Mucosa of descending colon (tissue), 3 donors: ENCODE measurements at places on chromosomes 3 and 15. TPM values are rescaled to one million over a fixed set of nuclear protein-coding genes. Genes with fewer than 3 reads are reported as not detected.

SKOR1 gene
- 0.34 TPM for total RNA-seq

RAB6B gene
- 4.1 TPM for total RNA-seq

CELF6 gene
- 3.0 TPM for total RNA-seq

PLCB2 gene
- total RNA-seq, result 9.9 TPM

GRCh38 chr3:156676768-156677479 lies 2.5 kb downstream of the TIPARP start:
- DNase-seq, result no peak

- DNase-seq, result no peak
Observed at GRCh38 chr3:70085613-70086012, 86.1 kb downstream of the SAMMSON start.

- DNase-seq, result no peak
Observed at GRCh38 chr3:74590620-74591262, 23.7 kb downstream of the CNTN3 start.

- no peak for DNase-seq
Observed at GRCh38 chr15:58724466-58724865, 25.0 kb downstream of the ADAM10 start.
